ENCODE measurements at places on chromosomes 13 and 19. TPM values are rescaled to one million over a fixed set of nuclear protein-coding genes. Genes with fewer than 3 reads are reported as not detected.

The ICAM4 gene
- 0.46 TPM for total RNA-seq

The KANK2 gene
- 0.91 TPM for total RNA-seq

The RASL11A gene
- 3.5 TPM for total RNA-seq

The KCNN4 gene
- total RNA-seq = 110 TPM

The CD177 gene
- not detected for total RNA-seq

The LYPD3 gene
- total RNA-seq = 2.1 TPM

Data from activated CD4-positive, alpha-beta T cell treated with anti-CD3 and anti-CD28 coated beads for 36 hours (primary cell).